Daoy (cell line): ENCODE measurements at places on chromosomes 1 and 21.

- DNase-seq, result no peak
Observed at GRCh38 chr1:28064064-28064463, 24.3 kb downstream of the EYA3 start.

DNA sequence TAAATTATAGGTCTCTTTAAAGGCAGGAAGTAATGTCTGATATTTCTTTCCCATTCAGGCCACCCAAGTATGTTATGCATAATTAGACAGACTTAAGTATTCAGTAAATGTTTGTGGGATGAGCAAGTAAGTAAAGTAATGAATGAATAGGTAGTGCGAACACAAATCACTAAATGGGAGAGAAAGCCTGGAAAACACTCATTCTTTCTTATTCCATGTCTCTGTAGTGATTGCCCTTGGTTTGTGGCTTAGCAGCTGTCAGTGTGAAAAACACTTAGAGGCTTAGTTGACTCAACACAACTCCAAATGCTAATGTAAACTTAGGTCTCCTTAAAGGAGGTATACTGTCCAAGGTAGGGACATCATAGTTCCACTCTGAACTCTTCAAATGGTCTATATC, 182.5 kb downstream of the ZC3H11B start:
- no peak for DNase-seq

GRCh38 chr1:12587981-12588640, 29.9 kb downstream of the DHRS3 start:
- peak; percentile 95 for DNase-seq

- DNase-seq, result peak; percentile 63
Observed at GRCh38 chr1:243513726-243514491, 258.1 kb downstream of the SDCCAG8 start.

- DNase-seq, result no peak
Observed at GRCh38 chr1:47978486-47978885, 18.7 kb downstream of the TRABD2B start.

GRCh38 chr1:198423673-198424072, 116.8 kb downstream of the ATP6V1G3 start:
- DNase-seq, result no peak

- DNase-seq, result peak; percentile 92
Observed at GRCh38 chr1:165827268-165828102, at the start of gene UCK2. TSS of gene UCK2 (plus strand) at chr1:165827614. CDS start at chr1:165827834, 220 bp downstream.

- peak; percentile 19 for DNase-seq
Observed at GRCh38 chr1:246632281-246633168, 66.3 kb downstream of the CNST start.

DNA sequence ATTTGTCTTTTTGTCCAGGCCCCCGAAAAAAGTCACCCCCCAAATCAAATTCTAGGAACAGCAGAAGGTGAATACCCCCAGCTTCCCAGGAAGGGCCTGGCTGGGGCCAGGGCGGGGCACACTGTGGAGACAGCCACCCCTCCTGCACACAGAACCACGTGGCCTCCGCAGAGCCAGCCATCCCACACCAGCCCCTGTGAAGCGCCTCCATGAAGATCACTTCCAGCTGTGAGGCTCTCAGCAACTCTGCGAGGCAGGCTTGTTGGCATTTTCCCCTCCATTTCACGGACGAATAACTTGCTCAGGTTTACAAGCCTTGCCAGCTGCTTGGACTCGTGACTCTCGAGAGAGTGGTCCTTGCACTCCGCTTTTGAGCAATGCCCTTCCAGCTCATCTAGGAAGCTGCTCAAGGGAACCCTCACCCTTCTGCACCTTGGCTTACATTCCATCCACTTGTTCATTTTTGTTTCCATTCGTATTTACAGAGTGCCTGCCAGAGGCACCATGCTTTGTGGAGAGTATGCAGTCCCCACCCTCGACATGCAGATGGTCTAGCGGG, 48.2 kb downstream of the SYT6 start:
- no peak for DNase-seq

GRCh38 chr1:228267962-228268880, 60.4 kb downstream of the OBSCN start:
- DNase-seq, result no peak
